Activated CD4-positive, alpha-beta T cell treated with anti-CD3 and anti-CD28 coated beads for 36 hours (primary cell): ENCODE measurements at places on chromosomes 7 and 10. TPM values are rescaled to one million over a fixed set of nuclear protein-coding genes. Genes with fewer than 3 reads are reported as not detected.

- H3K4me1 ChIP-seq = no peaks in the 10 kb centered on the region
- no peaks in the 10 kb centered on the region for H3K36me3 ChIP-seq
- peak; percentile 26 for DNase-seq
- no peak overlapping the region for H3K4me3 ChIP-seq
- H3K27ac ChIP-seq = no peak overlapping the region
- peaks cover 7% of the 10 kb centered on the region for H3K27me3 ChIP-seq
Measured at GRCh38 chr10:70918851-70919530, 30.6 kb upstream of the PCBD1 start.

DNA sequence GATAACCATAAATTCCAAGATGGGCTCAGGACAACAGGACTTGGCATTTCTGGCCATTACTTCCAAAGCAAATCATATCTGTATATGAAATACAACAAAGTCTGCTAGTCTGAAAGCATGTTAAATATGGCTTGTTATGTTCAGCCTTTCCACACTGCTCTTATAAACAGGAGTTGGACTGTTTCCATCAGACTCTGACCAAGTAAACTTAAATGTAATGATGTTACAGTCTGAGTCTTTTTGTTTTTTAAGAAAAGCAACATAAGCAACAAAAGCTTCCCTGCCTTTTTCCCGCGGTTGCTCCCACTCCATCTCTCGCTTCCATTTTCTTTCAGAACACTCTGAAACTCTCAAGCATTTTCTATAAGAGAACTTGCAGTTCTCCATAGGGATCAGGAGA, 8.1 kb upstream of the CDCA7L start:
- H3K4me1 ChIP-seq = peaks cover 1% of the 10 kb centered on the region
- H3K4me3 ChIP-seq = no peak overlapping the region
- peaks cover 2% of the 10 kb centered on the region for H3K27me3 ChIP-seq
- no peaks in the 10 kb centered on the region for H3K36me3 ChIP-seq
- no peak for DNase-seq
- H3K27ac ChIP-seq = no peak overlapping the region

The MKX gene
- 0.49 TPM for total RNA-seq

DNA sequence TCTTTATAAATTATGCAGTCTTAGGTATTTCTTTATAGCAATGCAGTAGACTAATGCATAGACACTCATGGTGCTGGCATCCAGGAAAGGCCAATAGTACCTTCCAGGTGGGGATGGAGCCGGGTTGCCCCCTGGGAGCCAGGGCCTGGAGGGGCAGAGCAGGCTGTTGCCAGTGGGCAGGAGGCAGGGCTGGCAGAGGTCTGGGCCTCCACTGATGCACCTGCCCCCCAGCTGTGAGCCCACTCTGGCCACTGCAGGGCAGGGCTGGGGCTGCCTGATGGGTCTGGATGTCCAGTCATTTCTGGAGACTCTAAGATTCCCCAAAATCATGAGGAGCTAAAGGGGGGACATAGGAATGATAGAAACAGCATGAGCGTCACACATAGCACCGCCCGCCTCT, 66.7 kb downstream of the MICALL2 start:
- peaks cover 17% of the 10 kb centered on the region for H3K27me3 ChIP-seq
- no peak overlapping the region for H3K4me3 ChIP-seq
- no peaks in the 10 kb centered on the region for H3K36me3 ChIP-seq
- no peak for DNase-seq
- H3K27ac ChIP-seq = no peak overlapping the region
- no peaks in the 10 kb centered on the region for H3K4me1 ChIP-seq

DNA sequence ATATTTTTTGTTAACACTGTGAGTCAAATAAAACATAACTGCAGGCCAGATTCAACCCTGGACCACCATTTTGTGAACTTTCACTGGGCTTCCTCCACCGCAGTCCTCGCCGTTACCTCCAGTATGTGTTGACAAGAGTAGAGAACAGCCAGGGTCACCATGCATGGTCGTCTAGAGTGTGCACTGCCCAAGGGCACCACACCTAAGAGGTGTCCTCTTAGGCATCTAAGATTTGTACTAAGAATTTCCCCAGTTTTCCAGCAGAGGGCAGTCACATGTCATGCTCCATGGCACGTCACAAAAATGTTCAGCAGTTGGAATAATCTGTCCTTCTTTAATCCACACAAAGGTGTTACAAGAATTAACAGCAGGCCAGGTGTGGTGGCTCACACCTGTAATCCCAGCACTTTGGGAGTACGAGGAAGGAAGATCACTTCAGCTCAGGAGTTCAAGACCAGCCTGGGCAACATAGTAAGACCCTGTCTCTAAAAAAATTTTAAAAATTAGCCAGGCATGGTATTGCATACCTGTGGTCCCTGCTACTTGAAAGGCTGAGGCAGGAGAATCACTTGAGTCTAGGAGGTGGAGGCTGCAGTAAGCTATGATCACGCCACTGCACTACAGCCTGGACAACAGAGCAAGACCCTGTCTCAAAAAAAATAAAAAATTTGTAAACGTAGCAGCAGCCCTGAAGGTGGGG, 71.2 kb upstream of the FOXK1 start:
- no peak overlapping the region for H3K4me3 ChIP-seq
- peak; percentile 59 for DNase-seq
- no peak overlapping the region for H3K27ac ChIP-seq
- H3K4me1 ChIP-seq = peaks cover 14% of the 10 kb centered on the region
- H3K36me3 ChIP-seq = no peaks in the 10 kb centered on the region

The DNAH11 gene
- 4.3 TPM for total RNA-seq

DNA sequence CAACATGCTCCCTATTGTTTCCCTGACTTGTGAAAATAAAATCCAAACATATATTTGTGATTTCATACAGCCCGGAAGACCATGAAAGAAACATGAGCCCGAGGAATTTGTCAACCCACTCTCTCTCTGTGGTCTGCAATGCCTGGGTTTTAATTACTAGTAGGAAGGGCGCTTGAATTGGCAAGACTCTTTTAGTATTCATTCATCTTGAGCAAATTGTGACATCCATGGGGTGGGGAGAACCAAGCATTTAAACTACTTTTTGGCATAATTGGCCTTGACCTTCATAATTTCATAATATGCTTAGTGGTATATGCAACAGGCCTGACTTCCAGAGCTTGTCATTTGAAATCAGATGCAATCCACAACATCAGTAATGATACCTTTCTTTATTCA, 142.4 kb upstream of the BMPER start:
- DNase-seq = no peak
- H3K27ac ChIP-seq = no peak overlapping the region
- H3K27me3 ChIP-seq = no peaks in the 10 kb centered on the region

DNA sequence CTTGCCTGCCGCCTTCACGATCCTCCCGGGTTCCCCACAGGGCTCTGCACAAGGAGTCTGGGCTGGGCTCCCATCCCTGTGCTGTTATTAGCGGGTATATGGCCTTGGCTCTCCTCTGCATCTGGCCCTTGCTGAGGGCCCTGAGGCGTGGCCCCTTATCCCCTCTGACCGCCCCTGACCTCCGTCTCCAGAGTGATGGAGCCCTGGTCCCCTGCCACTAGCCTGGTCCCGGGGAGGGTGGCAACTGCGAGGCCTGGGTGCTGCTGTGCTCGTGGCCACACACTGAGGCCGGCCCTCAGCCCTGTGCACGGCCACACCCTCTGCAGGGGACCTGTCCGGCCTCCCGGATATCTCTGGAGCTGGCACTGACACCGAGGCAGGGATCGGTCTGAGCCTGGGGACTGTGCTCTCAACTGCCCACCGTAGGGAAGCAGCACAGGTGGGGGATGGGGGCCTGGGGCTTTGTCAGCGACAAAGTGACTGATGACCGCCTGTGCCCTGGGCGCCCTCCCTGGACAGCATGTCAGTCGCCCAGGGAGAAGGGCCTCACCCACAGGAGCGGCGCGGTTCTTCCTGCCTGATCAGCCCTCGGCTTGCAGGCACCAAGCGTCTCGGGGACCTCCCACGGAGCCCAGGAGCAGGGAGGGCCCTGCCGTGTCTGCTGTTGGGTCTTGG, 72.4 kb downstream of the NKX6-2 start:
- DNase-seq = no peak
- no peak overlapping the region for H3K4me3 ChIP-seq
- no peak overlapping the region for H3K27ac ChIP-seq
- peaks cover 16% of the 10 kb centered on the region for H3K36me3 ChIP-seq

DNA sequence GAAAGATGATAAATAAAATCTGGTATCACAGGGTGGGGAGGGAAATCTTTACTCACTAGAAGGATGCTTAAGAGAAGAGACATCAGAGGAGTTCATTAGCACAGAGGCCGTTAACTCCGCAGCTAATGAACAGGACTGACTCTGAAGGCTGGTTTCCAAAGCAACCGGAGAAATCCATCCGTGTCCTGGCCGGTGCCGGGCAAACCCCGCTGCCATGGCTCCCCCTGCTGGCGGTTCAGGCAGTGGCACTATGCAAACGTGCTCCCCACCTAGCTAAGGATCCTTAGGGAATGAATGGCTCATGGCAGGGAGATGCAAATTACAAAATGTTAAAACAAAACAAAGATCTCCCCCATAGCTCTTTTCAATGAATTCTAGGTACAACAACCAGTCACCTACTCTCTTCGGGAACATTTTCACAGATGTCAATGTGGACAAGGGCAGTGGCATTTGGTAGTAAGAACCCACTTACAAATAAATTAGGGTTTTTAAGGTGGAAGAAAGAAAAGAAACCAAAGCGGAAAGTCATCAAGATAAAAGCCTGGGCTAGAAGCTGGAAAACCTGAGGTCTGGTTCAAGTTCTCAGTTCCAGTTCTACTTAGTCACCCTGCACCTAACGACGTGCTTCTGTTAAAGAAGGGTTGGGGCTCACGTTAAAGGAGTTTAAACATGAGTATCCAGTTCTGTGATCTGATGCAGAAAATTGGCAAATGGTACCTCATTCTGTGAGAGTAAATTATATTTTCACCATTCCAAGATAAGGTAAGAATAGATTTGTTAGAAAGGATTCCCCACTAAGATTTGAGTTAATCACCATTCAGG, 138.2 kb downstream of the SVIL start:
- no peaks in the 10 kb centered on the region for H3K27me3 ChIP-seq
- H3K4me3 ChIP-seq = no peak overlapping the region
- peaks cover 6% of the 10 kb centered on the region for H3K4me1 ChIP-seq
- H3K27ac ChIP-seq = no peak overlapping the region

GRCh38 chr10:50480054-50481007, 143.4 kb downstream of the SGMS1 start:
- no peaks in the 10 kb centered on the region for H3K4me1 ChIP-seq
- DNase-seq = no peak
- peaks cover 48% of the 10 kb centered on the region for H3K36me3 ChIP-seq
- H3K27me3 ChIP-seq = no peaks in the 10 kb centered on the region

The SLC26A3 gene
- total RNA-seq = not detected

DNA sequence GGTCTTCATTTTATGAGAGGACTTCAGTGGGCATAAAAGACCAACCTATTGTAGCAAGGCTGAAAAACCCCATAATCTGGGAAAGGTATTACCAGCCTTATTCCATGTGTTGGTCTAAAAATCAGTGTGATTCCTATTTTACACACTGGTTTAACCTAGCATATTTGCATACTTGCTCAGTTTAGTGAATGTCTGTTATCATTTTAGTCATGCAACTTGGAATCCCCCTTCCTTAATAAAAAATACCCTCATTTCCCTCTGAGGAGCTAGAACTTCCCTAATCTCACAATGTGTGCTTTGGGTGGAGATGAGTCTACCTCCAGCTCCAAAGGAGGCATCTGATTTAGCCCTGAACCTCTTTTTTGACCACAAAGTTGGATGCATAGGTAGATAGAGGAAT, 312.8 kb upstream of the SORCS1 start:
- H3K27ac ChIP-seq = no peak overlapping the region
- no peaks in the 10 kb centered on the region for H3K4me1 ChIP-seq
- DNase-seq = no peak
- no peaks in the 10 kb centered on the region for H3K27me3 ChIP-seq
- no peaks in the 10 kb centered on the region for H3K36me3 ChIP-seq

The RAPGEF5 gene
- 1.5 TPM for total RNA-seq

- H3K27ac ChIP-seq = no peak overlapping the region
- no peak overlapping the region for H3K4me3 ChIP-seq
- no peak for DNase-seq
Measured at GRCh38 chr7:140008755-140009610, 53.8 kb downstream of the PARP12 start.

DNA sequence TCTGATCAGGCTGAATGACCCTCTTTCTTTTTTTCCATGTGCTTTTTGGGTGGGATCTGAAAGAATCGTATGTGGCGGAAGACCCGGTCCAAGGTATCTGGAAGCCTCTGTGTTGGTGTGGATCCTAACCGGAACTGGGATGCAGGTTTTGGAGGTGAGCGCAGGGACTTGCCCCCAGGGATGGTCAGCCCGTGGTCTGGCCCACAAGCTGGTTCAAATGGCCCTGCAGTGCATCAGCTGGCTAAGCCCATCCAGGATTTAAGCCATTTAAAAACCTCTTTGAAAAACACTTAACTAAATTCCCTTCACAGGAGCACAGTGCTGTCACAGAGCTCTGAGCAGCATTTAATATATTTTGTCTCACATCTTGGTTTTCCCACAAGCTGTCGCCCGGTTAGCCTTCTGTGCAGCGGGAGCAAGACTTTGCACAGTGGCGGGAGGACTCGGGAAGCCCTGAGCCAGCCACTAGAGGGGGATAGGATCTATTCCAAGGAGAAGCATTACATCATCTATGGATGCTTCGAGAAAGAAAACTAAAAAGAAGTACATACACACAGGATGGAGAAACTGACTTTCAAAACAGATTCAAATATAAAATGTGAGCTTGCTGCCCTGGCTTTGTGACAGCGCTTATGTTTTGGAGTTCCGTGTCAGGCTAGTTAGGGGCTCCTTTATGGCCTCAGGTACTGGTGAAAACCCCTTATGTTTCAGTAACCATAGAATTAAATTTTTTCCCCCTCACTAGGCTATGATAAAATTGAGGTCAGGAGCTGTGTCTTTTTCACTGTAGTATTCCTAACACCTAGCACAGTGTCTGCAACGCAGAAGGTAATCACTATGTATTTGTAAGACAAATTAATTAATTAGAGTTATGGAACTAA, 11.3 kb downstream of the CPA2 start:
- peaks cover 37% of the 10 kb centered on the region for H3K4me1 ChIP-seq
- peaks cover 4% of the 10 kb centered on the region for H3K27me3 ChIP-seq
- DNase-seq = no peak
- no peak overlapping the region for H3K4me3 ChIP-seq
- no peaks in the 10 kb centered on the region for H3K36me3 ChIP-seq
- peak overlapping the region; percentile 79 for H3K27ac ChIP-seq

GRCh38 chr7:41110186-41110585, 592.7 kb downstream of the INHBA start:
- H3K4me1 ChIP-seq = no peaks in the 10 kb centered on the region
- no peaks in the 10 kb centered on the region for H3K27me3 ChIP-seq
- no peak overlapping the region for H3K4me3 ChIP-seq
- no peak for DNase-seq
- no peak overlapping the region for H3K27ac ChIP-seq

DNA sequence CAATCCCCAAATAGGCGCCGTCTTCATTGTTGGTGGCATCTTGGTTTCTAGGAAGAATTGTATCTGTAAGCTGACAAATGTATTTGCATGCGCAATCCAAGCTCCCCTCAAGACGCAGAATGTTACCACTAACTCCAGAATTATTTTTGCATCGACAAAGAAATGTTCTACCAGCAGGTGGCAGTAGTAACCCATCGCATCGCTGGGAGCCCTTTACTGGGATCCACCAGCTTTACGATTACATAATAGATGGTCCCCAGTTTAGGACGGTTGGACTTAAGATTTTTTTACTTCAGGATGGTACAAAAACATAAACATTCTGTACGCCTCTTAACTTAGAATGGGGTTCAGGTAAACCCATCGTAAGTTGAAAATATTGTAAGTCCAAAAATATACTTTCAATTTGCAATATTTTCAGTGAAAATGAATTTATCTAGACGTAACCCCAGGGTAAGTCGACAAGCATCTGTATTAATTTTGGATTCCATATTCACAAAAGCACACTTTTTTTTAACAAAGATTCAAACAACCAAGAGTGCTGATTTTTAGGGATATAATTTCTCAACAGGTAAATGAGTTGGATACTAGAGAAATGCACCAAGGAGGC, 114.0 kb upstream of the COBL start:
- no peaks in the 10 kb centered on the region for H3K4me1 ChIP-seq
- peak; percentile 66 for DNase-seq
- H3K27me3 ChIP-seq = peaks cover 1% of the 10 kb centered on the region
- no peak overlapping the region for H3K4me3 ChIP-seq
- no peak overlapping the region for H3K27ac ChIP-seq
